ENCODE measurements at places on chromosomes 16 and 17.

GRCh38 chr16:25633549-25633948 is 58.2 kb upstream of the HS3ST4 start:
- no peak for DNase-seq

- DNase-seq = no peak
These were observed 654.3 kb upstream of the KIF2B start for GRCh38 chr17:53168413-53168812.

- peak; percentile 37 for DNase-seq
These were observed 13.5 kb upstream of the FBXO47 start for GRCh38 chr17:38980490-38981217.

DNA sequence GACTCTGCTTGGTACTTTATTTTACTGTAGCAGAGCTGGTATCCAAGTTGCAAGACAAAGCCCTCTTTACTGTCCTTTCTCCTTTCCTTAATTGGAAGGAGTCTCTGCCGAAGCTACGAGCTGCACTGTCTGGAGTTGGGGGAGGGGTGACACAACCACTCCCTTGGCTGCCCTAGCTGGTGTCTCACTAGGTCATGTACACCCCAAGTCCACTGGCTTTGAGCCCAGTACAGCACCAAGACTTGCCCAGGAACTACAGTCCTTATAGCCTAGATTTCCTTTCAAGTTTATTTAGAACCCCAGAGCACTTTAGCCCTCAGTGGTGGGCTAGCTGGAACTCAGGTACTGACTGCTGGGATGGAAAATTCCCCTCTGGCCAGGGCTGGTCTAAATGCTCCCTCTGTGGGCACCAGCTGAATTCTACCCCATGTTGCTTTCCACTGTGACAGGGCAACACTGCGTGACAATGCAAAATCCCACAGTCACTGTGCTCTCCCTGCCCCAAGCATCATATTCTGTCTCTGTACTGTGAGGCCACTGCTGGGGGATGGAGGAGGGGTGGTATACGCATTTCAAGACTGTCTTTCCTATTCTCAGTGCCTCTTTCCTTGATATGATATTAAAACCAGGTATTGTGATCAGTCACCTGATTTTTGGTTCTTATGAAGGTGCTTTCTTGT is 18.4 kb downstream of the EFCAB5 start:
- no peak for DNase-seq

DNA sequence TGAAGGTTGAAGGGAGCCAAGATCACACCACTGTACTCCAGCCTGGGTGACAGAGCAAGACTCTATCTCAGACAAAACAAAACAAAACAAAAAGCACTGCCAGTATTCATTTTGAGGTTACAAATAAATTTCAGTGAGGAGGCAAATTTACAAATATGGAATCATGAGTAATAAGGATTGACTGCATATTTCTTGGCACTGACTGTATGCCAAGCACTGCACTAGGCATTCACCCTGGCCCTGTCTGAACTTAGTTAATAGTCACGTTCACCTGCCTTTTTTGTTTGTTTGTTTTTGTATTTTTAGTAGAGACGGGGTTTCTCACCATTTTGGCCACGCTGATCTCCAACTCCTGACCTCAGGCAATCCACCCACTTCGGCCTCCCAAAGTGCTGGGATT is 5.1 kb downstream of the LDAF1 start:
- no peak for DNase-seq

Data from fibroblast of skin of left quadriceps (primary cell).